ENCODE measurements at places on chromosomes 5 and 9.

GRCh38 chr5:122401976-122402725 is 90.1 kb downstream of the SNCAIP start:
- DNase-seq, result no peak

DNA sequence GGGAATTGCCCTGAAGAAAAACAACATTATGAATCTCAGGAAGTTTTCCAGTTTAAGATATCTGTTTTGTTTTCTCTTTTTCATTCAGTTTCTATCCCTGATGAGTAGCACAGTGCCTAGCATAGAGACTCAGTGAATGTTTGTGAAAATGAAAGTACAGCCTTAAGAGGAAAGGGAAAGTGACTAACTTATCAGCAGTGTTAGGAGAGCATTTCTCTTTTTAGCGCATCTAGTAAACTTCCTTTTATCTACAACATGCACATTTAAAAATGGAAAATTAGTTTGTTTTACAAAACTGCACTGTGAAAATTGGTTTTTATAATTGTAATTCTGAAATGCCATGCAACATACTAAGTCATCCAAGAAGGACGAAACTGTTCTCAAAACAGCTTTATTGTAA is 110.8 kb downstream of the SMARCA2 start:
- DNase-seq, result no peak

GRCh38 chr5:6820851-6821479 is 107.7 kb downstream of the TENT4A start:
- peak; percentile 15 for DNase-seq

GRCh38 chr5:1009359-1010180 is 968 bp downstream of the NKD2 start:
- no peak for DNase-seq

DNA sequence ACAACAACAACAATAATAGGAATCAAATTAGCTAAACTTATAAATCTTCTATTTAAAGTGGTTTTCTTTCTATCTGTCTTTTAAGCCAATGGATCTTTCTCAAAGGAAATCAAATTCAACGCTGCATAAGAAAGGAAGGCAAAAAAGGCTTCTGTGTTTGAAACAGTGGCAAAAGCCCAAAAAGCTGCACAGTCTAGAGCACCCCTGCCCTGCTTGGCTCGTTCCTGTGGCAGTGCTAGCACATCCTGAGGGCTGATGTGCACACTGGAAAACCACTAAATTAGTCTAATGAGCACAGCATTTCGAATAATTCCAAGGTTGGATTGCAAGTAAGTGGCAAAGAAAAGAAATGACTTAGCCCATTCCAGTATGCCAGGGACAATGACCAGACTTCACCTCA is 80.7 kb downstream of the AP3B1 start:
- no peak for DNase-seq

DNA sequence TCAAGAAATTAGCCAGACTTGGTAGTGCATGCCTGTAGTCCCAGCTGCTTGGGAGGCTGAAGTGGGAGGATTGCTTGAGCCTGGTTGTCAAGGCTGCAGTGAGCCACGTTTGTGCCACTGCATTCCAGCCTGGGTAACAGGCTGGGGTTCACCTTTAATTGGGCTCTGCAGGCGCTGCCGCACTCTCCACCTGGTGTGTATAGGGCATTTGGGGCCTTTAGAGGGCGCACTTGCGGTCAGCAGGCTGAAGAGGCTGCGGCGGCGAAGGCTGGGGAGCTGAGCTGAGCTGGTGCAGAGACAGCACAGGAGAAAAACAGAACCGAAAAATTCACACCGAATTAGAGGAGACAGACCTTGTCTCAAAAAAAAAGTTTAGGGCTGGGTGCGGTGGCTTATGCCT is 31.2 kb downstream of the CDK7 start:
- no peak for DNase-seq

GRCh38 chr5:15431923-15432322 is 68.1 kb upstream of the FBXL7 start:
- no peak for DNase-seq

DNA sequence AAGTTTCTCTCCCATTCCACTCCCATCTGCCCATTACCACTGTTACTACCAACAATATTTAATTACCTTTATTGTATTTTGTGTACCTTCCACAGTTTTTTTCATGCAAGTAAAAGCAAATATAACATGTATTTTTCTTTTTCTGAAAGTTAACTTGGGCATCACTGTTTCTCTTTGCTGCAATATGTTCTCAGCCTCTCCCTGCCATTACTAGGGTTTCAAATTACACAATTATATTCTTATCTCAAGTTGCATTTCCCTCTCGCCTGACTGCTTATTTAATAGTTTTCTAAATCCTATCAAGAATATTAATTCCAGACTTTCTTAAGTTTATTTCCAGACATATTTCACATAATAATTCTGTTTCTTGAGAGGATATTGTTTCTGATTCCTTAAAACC is 46.9 kb upstream of the GAS1 start:
- no peak for DNase-seq

DNA sequence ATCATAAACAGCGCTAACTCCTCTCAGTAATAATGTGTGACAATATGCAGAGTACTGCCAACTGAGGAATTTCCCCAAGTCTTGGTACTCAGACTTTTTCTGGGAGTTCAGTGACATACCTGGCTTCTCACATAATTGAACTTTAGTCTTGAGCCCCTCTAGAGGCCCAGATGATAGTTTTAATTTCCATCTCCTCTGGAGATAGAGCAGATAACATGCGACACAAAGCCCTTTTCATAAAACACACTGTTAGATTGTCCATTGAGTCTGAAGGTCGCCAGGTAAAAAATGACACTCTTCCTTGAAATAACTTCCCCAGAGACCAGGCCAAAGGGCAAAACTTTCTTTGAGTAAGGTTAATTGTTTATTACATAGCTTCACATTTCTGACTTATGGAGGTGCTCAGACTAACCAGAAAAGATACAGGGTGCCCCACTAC is 476.0 kb downstream of the RASEF start:
- DNase-seq, result no peak

GRCh38 chr9:79264041-79264440 is 307.7 kb upstream of the TLE4 start:
- no peak for DNase-seq

DNA sequence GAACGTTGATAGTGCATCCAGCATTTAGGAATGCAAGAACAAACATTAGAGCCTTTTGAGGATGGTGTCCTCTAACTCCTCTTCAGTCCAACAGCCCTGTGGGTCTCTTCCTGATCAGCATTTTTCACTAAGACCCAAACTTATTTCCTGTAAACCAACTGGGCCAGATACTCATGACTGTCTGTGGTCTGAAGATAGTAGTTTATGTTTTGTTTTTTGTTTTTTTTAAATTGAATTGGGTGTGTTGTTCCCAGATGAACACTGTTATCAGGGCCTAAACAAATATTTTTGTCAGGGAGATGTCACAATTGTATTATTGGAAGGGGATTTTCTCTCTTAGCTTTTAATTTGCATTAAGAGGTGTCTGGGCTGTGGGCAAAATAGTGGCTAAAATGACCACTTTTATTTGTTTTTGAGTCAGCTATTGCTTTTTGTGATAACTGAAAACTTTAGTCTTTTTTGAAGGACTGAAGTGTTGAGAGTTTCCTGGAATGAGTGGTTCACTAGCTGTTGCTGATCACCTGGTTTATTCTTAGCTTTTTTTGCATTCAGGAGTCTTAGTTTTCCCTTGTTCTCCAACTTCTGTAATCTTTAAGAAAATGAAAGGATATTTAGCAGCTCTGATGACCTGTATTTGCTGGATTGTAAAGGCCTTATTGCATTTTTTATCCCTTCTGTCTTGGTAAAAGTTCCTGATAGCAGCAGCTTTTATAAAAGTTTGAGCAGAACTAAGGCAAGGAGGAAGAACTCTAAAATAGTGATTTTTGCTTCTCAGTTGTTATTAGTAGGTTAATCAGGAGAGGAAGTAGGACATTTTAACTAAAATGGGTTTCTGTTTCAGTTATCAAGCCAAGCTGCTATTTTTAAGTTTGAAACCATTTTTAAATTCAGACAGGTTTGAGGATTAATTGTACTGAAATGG is 5.5 kb downstream of the MAN2A1 start:
- DNase-seq, result no peak

GRCh38 chr5:132470010-132470392 is 20.6 kb downstream of the IRF1 start:
- DNase-seq, result no peak

- no peak for DNase-seq
Measured at GRCh38 chr9:136697146-136697820, 10.0 kb upstream of the AGPAT2 start.

DNA sequence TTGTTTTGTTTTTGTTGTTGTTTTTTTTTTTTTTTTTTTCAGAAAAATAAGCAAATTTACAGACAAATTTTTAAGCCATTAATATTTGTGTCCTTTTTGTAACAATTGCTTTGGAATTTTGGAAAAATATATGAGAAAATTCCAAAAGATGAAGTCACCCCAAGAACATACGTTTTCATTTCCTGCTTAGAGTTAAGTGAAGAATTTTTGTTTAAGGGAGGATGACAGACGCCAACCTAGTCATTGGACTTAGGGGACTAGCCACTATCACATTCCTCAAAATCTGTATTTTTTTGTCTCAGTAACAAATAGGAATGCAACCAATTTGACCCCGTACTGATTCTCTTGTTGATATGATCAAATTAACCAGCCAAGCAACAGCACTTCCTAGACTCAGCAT is 433.9 kb upstream of the SLC30A5 start:
- no peak for DNase-seq

DNA sequence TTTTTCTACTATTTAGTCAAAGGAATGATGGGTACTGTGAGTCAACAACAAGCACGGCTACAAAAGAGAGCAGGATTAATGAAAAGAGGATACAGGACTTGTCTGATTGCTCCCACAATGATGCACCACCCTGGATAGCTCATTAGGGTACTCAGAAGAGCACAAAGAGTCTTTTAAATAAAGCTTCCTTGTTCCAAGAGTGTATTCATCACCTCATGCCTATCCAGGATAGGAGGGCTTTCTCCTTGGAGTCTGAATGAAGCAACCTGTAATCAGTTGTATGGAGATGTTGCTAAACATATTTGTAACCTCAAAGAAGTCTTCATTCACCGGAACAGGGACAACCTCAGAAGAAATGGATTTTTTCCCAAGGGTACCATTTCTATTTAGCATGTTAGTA is 219.5 kb upstream of the TMEM161B start:
- DNase-seq, result no peak

DNA sequence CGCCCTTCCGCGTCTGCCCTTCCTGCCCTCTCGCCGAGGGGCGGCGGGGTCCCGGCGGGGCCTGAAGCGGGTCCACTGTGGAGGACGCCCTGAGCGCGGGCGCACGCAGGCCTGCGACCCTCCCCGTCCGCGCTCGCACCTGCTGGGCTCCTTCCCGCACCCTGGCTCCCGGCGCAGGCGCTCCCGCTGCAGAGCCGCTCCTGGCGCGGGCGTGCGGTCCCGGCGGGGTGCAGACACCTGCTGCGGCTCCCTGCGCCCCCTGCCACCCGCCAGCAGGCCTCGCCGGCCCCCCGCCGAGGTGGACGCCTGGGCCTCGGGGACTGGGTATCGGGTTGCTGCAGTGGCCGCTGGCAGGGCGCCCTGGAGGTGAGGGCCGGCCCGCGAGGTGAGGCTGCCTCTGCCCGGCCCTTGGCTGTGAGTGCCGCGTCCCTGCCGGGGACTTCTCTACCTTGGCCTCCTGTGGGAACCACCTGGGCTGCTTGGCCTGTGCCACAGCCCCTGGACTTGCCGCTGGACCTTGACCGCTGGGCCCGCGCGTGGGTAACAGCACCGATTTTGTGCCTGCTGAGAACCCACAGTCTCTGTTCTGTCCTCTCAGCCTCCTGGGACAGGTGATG is 627 bp downstream of the ARRDC1 start:
- no peak for DNase-seq

GRCh38 chr9:130430232-130430631 is 14.5 kb upstream of the ASS1 start:
- DNase-seq, result no peak

DNA sequence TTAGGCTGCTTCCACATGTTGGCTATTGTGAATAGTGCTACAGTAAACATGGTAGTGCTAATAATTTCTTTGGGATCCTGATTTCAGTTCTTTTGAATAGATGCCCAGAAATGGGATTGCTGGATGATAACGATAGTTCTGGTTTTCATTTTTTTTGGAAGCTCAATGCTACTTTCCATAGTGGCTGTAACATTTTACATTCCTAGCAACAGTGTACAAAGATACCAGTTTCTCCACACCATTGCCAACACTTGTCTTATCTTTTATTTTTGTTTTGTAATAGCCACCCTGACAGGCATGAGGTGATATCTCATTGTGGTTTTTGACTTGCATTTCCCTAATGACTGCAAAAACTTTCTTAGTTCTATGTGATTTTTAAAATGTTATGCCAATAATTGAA is 68.8 kb upstream of the LRRC70 start:
- no peak for DNase-seq

- DNase-seq, result no peak
Measured at GRCh38 chr9:13140843-13141592, 138.5 kb downstream of the MPDZ start.

DNA sequence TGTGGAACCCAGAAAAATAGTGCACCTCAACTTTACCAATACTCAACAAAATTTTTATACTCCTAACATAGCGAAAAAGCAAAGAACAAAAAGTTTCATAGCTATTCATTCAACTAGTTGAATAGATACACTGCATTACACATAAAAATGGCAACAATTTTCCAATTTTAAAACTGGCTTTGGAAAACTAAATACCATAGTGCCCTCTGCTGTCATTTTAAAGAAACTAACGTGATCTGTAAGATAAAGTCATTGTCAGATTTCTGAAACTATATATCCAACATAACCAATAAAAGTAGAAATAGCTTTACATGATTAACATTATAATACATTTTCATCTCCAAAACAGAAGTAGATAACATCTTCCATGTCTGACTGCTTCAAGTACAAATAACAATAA is 31.6 kb downstream of the DTWD2 start:
- no peak for DNase-seq

DNA sequence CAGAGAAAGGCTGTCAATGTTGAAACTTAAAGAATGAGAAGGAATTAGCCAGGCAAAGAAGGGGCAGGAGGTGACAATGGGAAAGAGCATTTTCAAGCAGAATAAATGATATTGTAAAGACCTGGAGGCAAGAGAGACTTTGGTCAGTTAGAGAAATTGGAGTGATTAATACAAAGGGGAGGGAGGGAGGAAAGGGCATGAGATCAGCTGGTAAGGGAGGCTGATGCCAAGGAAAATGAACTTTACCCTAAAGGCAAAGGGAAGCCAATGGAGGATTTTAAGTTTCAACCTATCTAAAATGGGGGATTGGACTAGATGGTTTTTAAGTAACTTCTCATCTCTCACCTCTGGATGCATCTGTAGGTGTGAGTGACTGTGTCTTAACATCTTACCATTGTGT is 23.3 kb downstream of the C5 start:
- no peak for DNase-seq

- no peak for DNase-seq
Measured at GRCh38 chr9:68755051-68755450, 50.0 kb downstream of the PIP5K1B start.

- DNase-seq, result no peak
Measured at GRCh38 chr9:30075451-30076199, 2308.8 kb upstream of the ACO1 start.

- DNase-seq, result no peak
Measured at GRCh38 chr9:20043461-20043860, 254.6 kb upstream of the SLC24A2 start.
